Astrocyte (in vitro differentiated cells and primary cell): ENCODE measurements at places on chromosomes 6 and 20. TPM values are rescaled to one million over a fixed set of nuclear protein-coding genes. Genes with fewer than 3 reads are reported as not detected.

GRCh38 chr6:38262609-38263008, 377.1 kb downstream of the BTBD9 start:
- DNase-seq, result peak; percentile 83

GRCh38 chr6:109456111-109456583, 575 bp upstream of the MICAL1 start:
- no peak for DNase-seq

GRCh38 chr6:170137911-170138910, 152.7 kb downstream of the DLL1 start:
- no peak for DNase-seq

- no peak for DNase-seq
Observed at GRCh38 chr20:21515300-21516179, 1.7 kb upstream of the NKX2-2 start.

Gene LY6G6D
- not detected in 2 replicates for total RNA-seq

DNA sequence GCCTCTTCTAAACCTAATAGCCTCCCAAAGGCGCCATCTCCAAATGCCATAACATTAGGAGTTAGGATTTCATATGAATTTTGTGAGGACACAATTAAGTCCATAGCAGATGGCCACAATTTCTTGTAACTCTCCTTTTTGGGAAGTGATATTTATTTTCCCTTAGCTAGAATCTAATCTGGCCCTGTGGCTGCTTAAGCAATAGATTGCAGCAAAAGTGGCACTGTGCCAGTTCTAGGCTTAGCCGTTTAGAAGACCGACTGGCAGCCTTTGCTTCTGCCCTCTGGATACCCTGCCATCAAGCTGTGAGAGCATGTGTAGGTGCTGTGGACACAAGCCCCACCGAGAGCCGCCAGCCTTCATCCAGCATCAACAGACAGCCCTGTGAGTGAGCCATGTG, 15.9 kb upstream of the ADGB start:
- DNase-seq, result no peak

DNA sequence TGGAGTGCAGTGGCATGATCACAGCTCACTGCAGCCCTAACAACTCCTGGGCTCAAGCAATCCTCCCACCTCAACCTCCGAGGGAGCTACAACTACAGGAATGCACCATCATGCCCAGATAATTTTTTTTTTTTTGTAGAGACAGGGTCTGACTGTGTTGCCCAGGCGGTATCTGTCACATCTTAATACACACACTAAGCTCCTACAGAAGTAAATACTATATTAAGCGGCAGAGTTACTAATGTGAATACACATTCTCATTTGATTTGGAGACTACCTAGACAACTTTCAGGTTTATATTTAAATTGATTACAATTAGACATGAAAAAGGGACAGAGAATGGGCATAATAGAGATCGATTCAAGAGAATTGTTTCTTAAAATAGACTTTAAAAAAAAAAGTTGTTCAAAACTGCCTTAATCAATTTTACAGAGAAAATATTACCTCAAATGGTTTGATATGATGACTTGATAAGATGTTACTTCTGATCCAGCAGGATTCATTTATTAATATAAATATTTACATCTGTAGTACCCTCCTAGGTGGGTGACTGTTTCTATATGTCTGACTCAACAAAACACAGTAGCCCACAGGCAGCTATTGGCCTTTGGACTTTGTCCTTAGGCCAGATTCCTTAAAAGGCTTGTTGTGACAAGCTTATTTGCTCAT, 7.1 kb upstream of the LOC128125822 start:
- DNase-seq, result no peak

Gene CRISP3
- not detected in 2 replicates for total RNA-seq

DNA sequence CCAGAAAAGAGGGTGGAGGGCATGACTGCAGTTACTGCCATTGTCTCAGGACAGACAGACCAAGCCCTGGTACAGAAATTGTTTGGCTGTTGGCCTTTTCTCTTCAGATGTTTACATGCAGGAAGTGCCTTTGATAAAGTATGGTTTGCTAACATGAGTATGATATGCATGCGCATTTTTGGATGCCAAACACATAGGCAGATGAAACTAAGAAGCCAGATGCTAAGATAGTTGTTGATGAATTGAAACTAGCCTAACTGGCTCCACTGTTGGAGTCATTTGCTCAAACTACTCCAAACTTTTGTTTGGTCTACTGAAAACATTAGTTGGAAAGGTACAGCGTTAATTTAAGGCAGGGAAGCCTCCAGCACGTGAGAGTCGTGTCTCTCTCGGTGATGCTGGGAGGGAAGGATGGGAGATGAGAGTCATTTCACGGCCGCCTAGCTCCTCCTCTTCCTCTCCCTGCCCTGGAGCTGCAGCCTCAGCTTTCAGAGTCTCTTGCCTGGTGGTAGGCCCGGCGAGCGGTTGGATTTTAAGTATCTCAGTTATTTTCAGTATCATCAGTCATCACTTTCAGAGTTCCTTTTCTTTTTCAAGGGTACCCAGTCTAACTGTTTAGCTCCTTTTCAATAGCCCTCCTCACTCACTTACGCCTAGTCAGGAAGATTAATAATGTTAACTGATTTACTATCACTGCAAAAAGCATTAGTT, 29.7 kb downstream of the RREB1 start:
- peak; percentile 52 for DNase-seq

GRCh38 chr6:167819576-167819975, 7.1 kb upstream of the AFDN start:
- no peak for DNase-seq

GRCh38 chr6:109472132-109472995, 10.7 kb downstream of the ZBTB24 start:
- no peak for DNase-seq

GRCh38 chr6:156062091-156062563, 606.5 kb upstream of the NOX3 start:
- DNase-seq, result no peak

DNA sequence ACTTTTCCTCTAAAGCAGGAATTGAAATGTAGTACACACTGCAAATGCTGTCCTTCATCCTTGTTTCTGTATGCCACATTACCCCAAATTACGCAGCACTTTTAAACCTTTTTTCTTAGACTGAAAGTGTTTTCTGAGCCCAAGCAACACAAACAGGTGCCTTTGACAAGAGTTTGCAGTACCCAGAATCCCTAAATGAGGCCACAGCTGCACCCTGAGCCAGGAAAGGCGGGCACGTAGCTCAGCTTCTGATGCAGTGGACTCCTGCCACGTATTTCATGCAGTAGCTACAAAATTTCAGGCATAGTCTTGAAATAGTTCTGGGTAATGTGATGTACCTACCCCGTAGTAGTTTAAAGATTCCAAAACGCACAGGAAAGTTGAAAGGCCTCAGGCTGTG, 31.0 kb upstream of the CLDN20 start:
- DNase-seq, result no peak

Gene PABPC1L
- 48.7 and 50.2 TPM in 2 replicates for total RNA-seq

Gene RIPOR2
- 0.29 and 0.95 TPM in 2 replicates for total RNA-seq

DNA sequence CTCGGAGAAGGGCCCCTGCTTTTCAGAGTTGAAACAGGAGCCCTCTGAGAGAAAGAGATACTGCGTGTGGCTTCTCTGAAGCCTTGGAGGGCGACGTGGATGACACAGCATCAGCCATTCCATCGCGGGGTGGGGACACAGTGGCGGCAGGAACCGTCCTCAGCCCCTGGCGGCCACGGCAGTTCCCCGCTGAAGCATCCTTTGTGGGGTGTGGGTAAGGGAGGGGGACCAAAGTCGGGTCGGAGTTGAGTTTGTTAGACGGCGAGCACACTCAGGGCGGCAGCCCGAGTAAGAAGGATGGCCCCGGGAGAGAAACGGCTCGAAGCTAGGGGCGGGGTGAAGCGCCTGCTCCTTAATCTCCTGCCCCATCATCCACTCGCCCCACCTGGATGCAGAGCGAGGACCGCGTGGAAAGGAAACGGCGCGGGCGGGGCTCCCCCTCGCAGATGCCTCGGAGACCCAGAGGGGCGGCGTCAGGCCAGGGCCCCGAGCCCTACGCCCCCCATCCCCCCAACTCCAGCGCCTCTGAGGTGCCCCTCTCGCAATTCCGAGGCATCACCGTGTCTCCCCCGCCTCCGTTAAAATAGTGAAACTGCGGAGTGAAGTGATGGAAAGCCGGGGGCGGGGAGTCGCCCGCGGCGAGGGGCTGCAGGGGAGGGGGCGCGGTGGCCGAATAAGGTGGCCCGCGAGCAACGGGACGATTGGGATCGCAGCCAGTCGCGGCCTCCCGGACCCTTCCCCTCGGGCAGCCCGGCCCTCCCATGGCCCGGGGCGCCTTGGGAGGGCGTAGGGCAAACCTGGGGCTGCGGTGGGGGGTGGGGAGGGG, 796 bp upstream of the RREB1 start:
- DNase-seq, result no peak

- no peak for DNase-seq
Observed at GRCh38 chr6:142685852-142686506, 259.0 kb downstream of the HIVEP2 start.

DNA sequence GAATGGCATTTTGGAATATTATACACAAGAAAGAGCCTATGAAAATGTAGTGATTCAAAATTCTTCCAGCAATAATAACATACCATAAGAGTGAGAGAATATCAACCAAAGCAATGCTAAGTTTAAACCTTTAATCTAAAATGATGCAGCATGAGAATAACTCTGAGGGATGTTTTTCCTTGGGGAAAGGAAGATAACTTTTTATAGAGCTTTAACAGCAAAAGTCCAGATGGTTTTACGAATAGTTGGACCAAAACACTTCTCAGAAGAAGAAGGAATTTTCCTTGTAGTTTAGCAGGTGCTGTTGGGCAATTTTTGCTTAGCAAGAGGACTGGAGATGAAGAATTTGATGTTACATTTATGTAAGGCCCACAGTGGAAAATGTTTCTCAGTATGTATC, 1503.2 kb downstream of the HACE1 start:
- no peak for DNase-seq
